Ovary (tissue), 10 donors: ENCODE measurements at places on chromosomes 5 and 9.
A peak's percentile ranks its signal among the peaks of the same experiment; 100 is the strongest.

DNA sequence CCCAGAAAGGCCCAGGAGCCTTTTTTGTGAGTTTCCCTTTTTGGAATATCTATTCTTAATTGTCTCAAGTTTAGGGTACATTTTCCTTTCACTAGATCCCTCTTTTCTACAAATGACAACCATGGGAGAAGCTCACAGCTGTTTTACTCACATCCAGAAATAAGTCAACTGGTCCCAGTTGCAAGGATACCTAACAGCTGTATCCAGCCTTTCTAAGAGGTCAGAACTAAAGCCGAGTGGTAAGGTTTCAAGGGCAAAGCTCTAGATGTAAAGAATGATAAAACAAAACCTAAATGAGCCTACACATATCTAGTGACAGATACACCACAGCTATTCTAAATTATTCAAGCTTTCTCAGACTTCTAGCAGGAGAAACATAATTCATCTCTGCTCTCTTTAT, 4.4 kb downstream of the FGF10 start:
- no peak for DNase-seq

GRCh38 chr5:2131826-2132496, 249.2 kb upstream of the IRX4 start:
- DNase-seq, result no peak

- DNase-seq, result no peak
Measured at GRCh38 chr5:54803471-54804011, 181.9 kb downstream of the ESM1 start.

GRCh38 chr5:114450437-114450836, 88.6 kb downstream of the KCNN2 start:
- DNase-seq, result no peak

- no peak for DNase-seq
Measured at GRCh38 chr5:117788596-117788995, 1199.8 kb downstream of the DTWD2 start.

DNA sequence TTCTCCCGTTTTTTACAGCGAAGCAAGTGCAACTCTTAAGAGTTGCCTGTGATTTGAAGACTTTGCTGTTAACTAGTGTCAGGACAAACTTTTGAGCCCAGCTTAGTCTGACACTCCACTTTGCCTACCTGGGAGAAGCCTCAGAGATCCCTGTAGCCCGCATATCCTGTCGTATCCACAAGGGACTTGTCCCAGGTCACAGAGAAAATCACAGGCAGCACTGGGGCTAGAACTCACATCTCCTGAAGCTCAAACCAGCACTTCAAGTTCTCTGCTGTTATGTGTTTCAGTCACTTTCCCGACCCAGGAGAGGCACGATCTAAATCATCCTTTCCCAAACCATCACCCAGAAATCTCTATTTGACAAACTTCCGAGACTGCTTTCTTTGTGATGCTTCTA, 584.5 kb downstream of the ACTL7B start:
- DNase-seq, result no peak

DNA sequence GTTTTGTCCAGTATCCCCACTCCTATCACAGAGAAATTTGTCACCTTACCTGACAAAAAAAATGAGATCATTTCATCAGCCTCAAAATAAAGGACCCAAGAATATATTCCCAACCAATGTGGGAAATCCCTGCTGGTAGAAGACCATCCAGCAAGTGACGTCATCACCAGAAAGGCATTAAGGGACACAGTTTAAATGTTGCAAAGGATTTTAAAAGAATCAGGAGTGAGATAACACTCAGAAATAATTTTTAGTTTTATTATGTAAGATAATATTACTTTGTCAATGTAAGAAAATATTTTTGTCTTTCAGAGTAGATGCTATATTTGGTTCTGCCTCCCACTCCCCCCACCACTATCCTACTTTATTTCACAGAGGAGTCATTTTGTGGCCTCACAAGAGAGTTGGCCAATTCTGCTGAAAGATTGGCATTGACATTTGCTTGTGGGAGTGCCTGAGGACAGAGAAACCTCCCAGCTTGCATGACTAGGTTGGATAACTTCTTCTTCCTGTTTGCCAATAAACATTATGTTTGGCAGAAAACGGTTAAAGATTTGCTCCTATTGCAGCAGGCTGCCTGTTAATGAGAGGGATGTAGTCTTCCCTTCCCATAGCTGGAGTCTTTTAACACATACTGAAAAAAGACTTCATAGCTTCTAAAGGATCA, 288.6 kb upstream of the DAB2 start:
- no peak for DNase-seq

- DNase-seq, result no peak
Measured at GRCh38 chr9:127264462-127265219, at the start of gene GARNL3. Gene GARNL3, plus strand, starts transcription at chr9:127264774. Its CDS starts 104 bp downstream, at chr9:127264878.

DNA sequence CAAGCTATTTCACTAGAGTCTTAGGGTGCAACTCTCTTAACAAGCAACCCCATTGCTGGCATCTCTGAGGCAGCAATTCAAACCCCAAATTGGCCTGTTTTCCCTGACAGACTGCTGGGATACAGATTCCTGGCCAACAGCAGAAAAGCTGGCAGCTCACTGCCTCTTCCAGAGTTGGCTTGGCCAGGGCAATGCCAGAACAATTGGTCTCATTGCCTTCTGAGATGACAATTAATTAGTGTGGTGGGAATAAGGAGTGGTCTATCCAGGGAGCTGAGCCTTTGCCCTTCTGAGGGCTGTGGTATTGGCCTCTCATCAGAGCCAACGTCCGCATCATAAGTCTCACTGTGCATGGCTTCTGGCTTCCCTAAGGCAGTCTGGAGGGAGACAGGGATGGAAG, 183.2 kb downstream of the GNAQ start:
- no peak for DNase-seq

- no peak for DNase-seq
Measured at GRCh38 chr5:178434016-178434761, 156.0 kb downstream of the COL23A1 start.

DNA sequence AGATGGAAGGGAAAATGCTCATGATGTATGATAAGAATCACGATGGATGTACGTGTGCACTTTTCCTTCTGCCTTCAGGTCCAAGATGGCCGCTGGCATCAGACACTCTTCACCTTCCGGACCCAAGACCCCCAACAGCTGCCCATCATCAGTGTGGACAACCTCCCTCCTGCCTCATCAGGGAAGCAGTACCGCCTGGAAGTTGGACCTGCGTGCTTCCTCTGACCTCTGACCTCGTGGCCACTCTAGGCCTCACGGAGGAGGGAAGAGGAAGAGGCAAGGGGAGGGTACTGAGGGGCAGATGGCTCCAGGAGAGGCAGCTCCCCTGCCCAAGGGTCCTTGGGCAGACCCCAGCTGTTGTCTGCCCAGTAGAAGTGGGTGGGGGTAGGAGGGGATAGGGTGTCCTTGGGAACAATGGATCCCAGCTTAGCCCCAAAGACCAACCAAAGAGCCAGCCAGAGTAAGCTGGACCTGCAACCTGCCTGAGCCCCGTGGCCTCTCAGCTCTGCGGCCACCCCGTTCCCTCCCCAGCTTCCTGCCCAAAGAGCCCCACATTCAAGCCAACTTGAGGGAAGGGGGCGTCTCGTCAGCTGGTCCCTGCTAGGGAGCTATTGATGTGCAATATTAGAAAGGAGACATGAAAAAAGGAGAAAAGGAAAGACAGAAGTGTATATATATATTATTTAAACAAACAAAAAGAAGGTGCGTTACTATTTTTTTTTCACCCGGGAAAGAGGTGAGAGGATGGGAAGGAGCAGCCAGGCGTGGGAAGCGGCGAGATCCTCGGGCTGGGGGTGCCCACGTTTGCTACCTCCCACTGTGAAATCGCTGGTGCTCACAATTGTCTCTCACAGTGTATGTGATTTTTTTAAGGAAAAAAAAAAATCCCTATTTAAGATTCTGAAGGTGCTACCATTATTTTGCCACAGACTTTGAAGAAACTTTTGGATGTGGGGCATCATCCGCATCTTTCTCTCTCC, 12.1 kb upstream of the ORM1 start:
- peak; percentile 7 for DNase-seq
